ENCODE measurements at places on chromosomes 1 and 21.

GRCh38 chr1:189499736-189500135, 977.9 kb downstream of the BRINP3 start:
- DNase-seq: no peak

DNA sequence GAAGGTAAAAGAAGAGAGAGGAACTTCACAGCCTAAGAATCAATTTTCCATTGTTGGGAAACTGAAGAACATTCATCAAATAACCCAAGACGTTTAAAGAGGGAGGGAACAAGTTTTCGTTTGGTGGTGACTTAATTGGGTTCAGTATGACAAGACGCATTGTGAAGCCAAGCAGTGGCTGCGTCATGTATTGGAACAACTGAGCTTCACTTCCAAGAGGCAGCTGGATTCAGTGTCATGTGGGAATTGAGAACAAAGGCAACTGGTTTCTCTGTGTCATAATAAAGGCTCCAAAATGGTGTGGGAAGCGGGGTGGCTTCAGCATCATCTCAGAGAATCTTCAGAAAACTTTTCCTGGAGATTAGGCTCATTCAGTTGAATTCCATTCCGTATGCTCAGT, 29.8 kb upstream of the RC3H1 start:
- DNase-seq: no peak

DNA sequence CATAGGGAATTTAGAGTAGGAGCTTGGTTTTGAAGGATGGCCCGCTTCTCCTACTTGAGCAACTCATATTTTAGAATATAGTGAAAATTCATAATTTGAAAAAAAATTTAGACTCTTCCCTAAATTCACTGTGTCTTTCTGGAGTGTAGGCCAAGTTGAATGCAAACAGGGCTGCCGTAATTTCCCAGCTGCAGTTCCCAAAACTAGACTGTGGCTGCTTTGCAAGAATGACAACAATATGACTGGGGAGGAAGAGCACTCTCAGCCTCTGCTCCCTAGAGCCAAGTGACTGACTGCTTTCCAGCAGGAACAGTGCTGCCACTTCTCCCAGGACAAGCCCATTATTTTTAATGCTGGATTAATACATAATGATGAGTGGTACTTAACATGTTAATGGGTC, 209.0 kb downstream of the RHOU start:
- peak; percentile 51 for DNase-seq

GRCh38 chr21:25171438-25171837, 435.8 kb downstream of the MRPL39 start:
- DNase-seq: peak; percentile 22

DNA sequence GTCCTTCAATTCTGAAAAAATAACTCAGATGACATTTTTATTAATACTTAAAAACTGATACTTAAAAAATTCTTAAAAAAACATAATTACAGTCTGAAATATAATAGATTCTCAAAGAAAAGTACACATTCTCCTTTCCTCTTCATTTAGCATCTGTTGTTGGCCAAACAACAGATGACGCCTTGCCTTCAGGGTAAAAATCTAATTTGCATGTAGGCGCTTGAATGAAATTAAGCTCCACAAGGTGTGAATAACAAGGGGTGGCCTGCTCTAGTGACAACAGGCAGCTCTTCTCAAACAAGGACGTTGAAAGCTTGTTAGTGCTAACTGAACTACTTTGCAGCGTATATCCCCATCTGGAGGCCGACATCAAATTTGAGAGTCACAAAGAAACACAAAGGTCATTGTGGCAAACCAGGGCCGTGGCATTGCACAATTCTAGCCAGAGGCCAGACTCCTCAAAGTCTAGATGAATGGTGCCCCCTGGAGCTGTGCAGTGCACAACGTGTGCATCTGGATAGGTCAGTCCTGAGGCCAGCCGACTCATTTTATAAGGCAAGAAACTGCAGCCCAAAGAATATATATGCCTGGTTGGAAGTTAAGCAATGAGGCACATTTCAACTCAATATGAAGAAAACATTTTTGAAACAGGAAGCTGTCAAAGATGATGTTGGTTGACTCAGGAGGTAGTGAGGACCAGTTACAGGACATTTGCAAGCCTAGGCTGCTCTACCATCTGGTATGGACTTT, 459.2 kb upstream of the RUNX1 start:
- peak; percentile 95 for DNase-seq

All from suppressor macrophage treated with lipopolysaccharide for 4 hours (primary cell).